ENCODE measurements at places on chromosomes 1 and 21.

DNA sequence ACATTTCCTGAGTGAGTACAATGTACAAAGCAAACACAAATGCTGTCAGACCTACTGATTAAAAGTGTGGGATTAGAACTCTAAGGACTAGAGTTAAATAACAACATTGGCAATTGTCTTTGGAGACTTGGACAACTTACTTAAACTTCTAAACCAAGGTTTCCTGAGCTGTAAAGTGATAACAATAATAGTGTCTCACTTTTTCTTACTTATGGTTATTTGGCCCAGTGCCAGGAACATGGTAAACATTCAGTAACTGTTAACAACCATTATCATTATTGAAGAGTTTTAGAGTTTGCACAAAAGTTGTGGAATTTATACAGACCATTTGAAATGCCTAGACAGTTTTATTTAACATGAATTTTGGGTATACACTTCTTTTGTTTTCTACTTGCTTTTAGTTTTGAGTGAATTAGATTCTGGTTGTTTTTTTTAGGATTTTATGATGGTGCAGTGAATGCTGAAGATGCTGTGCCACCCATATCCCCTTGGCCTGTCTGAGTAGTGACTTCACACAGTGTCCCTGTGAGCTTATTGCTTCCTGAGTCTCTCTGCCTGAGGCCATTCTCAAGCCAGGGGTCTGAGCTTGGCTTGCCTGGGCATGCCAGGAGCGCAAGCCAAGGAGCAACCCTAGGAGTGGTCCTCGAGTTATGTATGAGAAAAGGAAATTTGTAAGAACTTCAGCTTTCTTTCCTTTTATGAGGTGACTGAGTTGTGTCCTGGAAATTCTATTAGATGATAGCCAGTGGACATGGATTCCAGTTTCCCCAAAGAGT is 932.8 kb downstream of the TTLL7 start:
- no peak for DNase-seq

DNA sequence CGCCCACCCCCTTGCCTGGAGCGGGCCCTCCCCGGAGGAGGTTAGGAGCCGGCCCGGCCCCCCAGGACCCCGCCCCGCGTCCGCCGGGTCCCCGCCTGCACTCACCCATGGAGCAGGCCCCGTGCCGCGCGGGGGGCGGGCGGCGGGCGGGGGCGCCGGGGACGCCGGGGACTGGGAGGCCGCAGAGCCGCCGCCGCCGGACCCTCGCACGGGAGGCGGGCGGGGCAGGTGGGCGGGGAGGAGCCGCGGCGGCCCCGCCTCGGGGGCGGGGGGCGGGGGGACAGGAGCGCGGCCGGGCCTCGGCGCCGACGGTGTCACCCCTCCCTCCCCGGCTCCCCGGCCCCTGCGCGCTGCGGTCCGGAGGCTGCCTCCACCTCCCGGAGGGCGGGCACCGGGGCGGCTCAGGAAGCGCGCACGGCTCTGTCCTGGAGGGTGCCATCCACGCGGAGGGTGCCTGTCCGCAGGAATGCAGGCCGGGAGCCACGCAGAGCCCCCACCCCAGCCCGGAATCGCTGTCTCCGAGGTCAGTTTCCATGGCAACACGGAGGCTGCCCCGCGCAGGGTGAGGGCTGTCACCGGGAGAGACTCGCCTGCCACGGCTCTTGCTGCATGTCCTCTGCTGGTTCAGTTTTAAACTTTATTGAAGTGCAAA is 5.9 kb upstream of the PLEKHG5 start:
- DNase-seq: peak; percentile 45

DNA sequence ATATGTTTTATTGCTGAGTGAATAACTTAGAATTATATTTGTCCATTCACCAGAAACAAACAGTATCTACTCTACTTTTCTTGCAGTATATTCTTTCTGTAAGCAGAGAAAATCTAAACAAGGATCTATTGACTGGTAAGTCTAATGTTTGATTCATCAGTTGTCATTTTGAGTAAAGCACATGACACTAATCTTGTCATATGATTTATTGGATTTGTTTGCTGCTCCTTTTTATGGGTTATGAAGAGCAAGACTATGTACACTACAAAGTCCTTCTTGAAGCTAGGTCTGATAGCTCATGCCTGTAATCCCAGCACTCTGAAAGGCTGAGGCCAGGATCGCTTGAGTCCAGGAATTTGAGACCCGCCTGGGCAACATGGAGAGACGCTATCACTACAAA is 23.3 kb downstream of the KMO start:
- DNase-seq: no peak

DNA sequence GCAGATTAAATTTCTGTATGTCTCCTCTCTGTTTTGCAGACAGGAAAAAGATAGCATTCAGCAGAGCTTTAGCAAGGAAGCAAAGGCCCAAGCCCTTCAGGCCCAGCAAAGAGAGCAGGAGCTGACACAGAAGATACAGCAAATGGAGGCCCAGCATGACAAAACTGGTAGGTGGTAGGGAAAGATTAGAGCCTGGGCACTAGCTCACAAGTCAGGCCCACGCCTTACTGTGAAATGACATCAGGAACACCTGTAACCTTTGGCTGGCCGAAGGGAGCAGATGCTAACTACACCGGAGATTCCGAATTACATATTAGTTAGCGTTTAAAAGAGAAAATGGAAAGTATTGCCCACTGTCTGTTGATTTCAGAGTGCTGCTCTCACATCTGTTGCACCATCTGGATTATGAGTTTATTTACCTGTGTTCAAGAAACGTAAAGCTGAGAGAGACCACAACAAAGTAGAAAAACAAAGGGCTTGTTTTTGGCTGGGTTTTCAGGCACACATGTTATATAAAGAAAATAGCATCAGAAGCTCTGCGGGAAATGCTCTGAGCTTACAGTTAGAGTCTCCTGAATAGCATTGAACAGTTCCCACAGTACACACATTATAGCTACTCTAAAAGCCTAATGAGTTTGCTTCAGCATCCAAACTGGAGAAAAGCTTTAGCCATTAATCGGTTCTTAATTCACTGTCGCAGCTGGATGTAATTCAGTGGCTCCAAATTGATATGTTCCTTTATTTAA is 160.0 kb downstream of the SDCCAG8 start:
- no peak for DNase-seq

GRCh38 chr21:31282095-31282709 is 61.9 kb downstream of the TIAM1 start:
- DNase-seq: no peak

DNA sequence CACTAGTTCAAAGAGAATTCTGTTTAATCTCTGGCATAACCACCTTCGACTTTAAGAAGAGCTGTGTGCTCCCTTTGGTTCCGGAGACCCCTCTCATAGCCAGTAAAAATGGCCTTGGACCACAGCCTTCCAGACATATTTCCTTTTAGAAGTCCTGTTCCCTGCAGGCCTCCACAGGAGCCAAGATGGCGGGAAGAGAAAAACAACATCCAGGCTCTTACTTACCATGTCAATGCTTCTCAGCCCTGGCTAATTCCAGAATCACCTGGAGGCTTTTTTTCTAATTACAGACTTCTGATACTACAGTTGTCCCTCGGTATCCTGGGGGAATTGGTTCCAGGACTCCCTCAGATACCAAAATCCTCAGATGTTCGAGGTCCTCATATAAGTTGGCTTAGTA is 362.5 kb downstream of the PBX1 start:
- no peak for DNase-seq

- no peak for DNase-seq
These were observed 22.6 kb downstream of the TNFRSF8 start for GRCh38 chr1:12085643-12086260.

- no peak for DNase-seq
These were observed 6.8 kb downstream of the HIPK1 start for GRCh38 chr1:113935970-113936369.

DNA sequence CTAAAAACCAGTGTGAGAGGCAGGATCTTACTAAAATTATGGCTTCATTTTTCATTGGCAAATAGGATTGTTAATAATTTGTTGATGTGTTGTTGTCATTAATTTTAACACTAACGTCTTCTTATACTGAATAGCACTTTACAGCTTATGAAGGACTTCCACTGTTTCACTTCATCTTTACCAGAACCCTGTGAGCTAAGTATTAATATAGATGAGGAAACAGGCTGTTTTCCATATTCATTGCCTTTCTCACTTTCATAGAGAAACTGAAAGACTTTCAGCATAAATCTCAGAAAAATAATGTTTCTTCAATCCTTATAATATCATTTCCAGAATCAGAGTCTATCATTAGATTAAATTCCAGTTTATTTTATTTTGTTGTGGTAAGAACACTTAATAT is 8.5 kb downstream of the MAP10 start:
- no peak for DNase-seq

DNA sequence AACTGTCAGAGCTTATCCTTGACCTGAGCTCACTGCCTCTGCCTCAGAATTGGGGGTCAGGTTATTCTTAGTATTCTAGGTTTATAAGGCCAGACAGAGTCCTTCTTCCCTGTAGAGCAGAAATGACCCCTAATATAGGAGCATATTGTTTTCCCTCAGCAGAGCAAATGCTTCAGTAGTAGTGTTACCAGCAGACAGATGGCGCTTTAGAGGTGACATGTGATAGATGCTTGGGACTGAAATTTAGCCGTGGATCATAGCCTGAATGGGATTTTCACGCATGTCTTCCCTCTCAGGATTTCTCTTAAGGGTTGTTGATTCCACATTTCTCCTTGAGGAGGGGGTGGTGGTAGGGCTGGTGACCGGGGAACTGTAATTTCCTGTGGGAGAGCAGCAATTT is 24.5 kb downstream of the ADARB1 start:
- DNase-seq: no peak

- DNase-seq: no peak
These were observed 15.8 kb downstream of the HSPG2 start for GRCh38 chr1:21921100-21921875.

- DNase-seq: no peak
These were observed 37.2 kb upstream of the HNRNPU start for GRCh38 chr1:244901400-244902015.

DNA sequence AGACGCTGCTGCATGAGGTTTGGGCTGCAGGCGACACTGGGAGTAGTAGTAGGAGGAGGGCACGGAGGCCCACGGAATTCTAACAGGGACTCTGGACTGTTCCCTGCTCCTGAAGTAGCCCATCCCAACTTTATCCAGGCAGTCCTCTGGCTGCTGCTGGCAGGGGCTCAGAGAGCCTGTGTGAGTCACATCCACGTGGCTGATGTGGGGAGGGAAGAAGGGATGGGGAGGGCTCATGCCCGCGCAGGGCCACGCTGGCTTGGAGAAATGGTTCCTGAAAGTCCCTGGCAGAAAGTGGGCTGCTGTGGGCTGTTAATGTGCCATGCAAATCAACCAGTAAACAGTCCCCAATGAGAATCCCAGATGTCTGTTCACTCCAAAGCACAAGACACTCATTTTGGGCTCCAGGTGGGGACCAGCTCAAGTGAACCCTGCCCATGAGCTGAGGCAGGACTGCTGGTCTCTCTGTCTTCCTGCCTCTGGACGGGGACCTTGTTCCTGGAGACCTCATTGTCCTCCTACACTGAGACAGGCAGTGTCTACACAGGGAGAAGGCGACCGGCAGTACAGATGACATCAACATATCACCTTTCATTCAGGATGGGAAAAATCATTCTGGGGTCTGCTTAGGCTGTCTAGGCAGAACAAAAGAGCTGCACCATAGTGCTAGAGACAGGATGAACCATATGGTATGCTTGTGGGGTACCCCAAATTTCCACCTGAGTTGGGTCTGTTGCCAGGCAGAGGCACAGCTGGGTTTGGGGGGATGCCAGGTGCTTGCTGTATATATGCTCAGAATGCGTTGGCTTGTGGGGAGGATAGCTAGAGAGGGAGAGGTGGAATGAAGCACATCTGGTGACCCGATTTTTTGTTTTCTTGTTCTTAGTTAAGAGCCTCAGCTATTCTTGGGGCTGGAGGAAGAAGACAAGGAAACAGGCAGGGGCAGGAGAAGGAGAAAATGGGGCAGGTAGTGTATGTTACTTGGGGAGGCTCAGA is 57.9 kb upstream of the FMOD start:
- DNase-seq: no peak

- peak; percentile 43 for DNase-seq
These were observed 52.9 kb upstream of the CD46 start for GRCh38 chr1:207698822-207699483.

DNA sequence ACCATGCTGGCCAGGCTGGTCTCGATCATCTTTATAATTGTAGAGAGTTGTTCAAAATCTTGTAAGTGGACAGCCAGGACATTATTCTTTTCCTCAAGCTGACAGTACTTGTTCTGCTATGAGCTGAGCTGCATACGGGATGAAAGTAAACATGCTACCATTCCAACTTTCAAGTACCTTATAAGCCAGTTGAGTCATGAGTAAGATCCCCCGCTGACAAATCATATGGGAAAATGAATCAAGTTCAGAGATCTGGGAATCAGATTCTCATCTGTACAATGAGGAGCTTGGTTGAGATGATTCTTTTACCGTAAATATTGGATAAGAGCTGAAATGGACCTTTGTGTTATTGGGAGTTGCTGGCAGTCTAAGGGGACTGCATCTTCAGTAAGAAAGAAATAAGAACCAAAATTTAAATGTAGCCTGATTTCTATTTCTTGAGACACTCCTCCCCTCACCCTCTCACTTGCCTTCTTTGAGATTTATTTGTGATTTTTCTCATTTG is 62.7 kb downstream of the CENPF start:
- no peak for DNase-seq

DNA sequence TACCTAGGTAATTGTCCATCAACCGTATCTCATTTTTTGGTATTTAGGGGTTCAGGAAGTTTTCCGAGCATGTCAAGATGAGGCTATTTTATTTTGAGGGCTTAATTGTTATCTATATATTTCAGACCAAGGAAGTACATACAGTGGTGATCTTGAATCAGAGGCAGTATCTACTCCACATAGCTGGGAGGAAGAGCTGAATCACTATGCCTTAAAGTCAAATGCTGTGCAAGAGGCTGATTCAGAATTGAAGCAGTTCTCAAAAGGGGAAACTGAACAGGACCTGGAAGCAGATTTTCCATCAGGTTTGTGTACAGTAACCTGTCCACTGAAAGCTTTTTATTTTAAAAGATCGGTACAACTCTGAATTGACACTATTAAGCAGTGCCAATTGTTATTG is 130.2 kb downstream of the ZMYM4 start:
- no peak for DNase-seq

DNA sequence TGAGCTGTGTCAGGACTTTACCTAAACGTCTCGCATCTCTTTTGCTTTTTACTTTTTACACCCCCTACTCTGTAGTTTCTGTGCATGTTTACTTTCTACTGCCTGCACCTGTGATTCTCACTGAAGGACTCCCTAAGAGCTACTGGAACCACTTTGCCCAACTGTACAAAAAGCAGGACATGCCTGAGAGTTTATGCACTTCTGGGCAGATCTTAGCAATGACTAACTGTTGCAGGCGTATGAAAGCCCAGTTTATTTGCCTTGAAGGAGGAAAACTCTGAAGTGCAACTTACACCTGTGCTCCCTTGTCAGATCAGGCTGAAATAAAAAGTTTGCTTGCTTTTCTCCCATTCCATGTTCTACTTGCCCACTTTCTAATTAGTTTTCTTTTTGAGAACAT is 467.0 kb upstream of the USP24 start:
- no peak for DNase-seq

GRCh38 chr1:234774971-234775370 is 165.0 kb upstream of the IRF2BP2 start:
- no peak for DNase-seq

GRCh38 chr1:201761871-201762270 is 67.1 kb upstream of the IPO9 start:
- DNase-seq: no peak

GRCh38 chr1:156242738-156243137 is 754 bp downstream of the BGLAP start:
- no peak for DNase-seq

GRCh38 chr1:22454476-22455056 is 2.9 kb downstream of the ZBTB40 start:
- DNase-seq: no peak

GRCh38 chr1:170929835-170930554 is 5.3 kb upstream of the MROH9 start:
- DNase-seq: peak; percentile 4

Data from COR-L47 (cell line).